T-helper 2 cell (primary cell): ENCODE measurements at places on chromosomes 5 and 9.

DNA sequence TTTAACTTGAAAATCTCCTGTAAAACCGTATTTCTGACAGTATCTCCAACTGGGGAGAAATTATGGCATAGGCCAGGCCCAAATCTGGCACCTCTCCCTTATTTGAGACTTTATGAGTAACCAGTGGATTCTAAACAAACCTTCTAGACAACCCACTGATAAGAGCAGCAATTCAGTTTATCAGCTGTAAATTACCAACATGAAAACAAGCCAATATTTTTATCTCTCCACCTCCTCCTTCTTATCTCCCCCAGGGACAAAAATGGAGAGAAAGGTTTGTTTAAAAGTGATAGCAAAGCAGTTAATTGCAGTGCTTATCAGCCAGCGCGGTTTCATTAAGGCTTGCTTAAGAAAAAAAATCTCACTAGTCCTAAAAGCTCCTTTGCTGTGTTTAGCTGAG is 53.8 kb downstream of the KCNV2 start:
- DNase-seq = no peak

DNA sequence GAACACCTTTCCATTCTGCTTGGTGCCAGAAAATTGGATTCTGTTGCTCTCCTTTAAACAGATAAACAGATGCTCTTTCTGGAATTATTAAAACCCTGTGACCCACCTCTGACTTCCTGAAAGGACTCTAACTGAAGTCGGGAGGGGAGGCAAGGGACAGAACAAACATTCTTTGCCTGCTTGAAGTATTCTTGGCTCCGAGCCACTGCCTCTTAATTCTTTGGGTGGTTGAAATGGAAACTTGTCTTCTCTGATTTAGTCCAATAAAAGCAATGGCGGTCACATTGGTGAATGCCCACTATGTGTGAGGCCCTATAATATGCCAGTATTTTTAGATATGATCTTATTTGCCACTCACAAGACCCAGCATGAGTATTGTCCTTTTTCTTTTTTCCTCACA is 236.8 kb downstream of the SLIT3 start:
- no peak for DNase-seq

- peak; percentile 31 for DNase-seq
Observed at GRCh38 chr5:54944364-54944763, 41.0 kb downstream of the ESM1 start.

DNA sequence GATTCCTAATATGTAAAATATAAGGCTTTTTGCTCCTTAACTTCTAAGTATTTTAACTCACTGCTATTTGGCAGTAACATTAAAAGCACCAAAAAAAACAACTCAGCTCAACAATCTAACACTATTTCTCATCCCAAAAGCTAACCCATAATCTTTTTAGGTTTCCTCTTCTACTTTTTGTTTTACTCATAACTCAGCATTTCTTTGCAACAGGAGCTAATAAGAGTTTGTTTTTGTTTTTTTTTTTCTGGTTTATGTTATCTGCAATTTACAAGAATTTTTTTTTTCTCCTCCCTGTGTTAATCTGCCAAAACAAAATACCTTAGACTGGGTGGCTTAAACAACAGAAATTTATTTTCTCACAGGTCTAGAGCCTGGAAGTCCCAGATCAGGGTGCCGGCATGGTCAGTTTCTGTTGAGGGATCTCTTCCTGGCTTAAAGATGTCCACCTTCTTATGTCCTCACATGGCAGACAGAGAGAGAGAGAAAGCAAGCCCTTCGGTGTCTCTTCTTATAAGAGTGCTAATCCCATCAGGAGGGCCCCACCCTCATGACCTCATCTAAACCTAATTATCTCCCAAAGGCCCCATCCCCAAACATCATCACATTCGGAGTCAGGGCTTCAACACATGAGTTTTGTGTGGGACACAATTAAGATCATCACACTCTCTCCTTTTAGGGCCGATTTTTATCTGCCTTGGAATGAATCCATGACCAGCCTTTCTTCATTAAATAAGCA is 31.2 kb downstream of the ARL15 start:
- no peak for DNase-seq

GRCh38 chr5:158616707-158617106 is 483.0 kb downstream of the EBF1 start:
- no peak for DNase-seq

GRCh38 chr5:10485142-10485795 is 43.6 kb downstream of the ROPN1L start:
- no peak for DNase-seq

- DNase-seq = no peak
Observed at GRCh38 chr5:140509898-140510297, 37.6 kb upstream of the EIF4EBP3 start.

DNA sequence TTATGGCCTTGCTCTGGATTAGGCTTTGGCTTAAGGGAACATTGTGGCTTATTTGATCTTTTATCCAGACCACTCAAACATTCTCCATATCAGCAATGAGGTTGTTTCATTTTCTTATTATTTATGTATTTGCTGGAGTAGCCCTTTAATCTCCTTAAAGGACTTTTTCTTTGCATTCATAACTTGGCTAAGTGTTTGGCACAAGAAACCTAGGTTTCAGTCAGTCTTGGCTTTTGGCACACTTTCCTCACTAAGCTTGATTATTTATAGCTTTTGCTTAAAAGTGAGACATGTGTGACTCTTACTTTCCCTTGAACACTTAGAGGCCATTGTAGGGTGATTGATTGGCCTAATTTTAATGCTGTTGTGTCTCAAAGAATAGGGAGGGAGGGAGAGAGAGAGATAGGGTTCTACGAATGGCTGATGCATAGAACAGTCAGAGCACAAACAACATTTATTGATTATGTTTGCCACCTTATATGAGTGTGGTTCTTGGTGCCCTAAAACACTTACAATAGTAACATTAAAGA is 2265.3 kb upstream of the C9orf72 start:
- DNase-seq = no peak

DNA sequence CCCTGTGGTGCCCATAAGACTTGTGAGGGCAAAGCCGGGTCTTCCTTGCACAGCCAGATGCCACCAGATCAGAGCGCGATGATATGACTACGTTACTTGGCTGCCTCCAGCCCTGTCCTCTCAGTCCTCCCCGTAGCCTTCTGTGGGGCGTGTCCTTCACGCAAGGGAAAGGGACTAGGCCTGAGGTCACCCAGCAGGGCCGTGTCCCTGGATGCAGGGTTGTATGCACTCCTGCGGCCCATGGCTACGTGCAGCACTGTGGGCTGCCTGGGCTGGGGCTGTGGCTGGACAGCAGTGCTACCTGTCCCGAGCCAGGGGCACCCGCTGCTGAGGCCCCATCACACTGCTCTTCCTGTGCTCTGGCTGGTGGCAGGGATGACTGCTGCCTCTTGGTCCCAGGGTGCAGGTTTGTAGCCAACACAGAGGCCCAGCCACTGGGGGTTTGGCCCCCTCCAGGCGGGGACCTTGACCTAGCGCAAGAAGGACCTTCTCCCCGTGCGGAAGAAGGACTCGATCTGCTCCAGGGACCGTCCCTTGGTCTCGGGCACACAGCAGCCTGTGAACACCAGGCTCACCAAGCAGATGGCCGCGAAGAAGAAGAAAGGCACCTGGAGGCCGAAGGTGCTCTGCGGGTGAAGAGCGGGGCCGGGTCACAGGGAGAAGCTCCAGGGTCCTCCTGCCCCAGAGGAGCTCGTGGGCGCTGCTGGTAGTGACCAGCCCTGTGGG is 7.2 kb downstream of the SLC2A6 start:
- DNase-seq = no peak
